ENCODE measurements at places on chromosomes 11 and 22.

- no peak for DNase-seq
These were observed 49.0 kb downstream of the RPUSD4 start for GRCh38 chr11:126162306-126163030.

- no peak for DNase-seq
These were observed 402.3 kb upstream of the NARS2 start for GRCh38 chr11:78977009-78977408.

DNA sequence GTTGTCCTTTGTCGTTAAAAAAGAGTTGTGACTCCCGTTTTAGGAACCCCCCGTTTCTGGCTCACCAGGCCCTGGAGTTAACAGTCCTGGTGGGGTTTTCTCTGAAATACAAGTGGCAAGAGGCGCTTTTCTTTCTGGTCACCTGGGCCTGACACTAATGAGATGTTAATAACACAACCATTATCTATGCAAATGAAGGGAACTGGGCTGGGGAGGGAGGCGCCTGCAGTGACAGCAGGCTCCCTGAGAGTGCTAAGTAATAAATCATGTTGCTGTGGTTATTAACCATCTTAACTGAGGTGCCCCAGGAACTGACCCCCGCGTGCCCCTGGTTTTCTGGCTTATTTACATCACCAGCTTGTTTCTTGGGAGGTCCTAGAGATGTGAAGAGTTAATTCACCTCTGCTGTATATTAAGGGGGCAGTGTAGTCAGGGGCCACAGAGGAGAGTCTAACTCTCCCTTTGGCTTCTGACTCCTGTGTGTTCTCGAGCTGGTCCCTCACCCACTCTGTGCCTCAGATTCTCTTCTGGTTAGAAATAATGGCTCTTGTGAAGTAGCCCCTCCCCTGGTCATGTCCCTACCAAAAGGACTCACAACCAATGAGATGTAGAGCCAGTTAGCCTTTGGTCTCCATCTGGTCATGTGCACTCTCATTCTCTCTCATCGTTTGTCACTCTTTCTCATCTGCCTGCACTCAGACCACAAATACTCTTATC is 276.6 kb upstream of the CADM1 start:
- no peak for DNase-seq

- DNase-seq, result no peak
These were observed 32.9 kb upstream of the TRIM29 start for GRCh38 chr11:120170741-120171261.

GRCh38 chr11:121476379-121477032 is 23.7 kb upstream of the SORL1-AS1 start:
- no peak for DNase-seq

- DNase-seq, result no peak
These were observed 3.4 kb downstream of the E2F8 start for GRCh38 chr11:19237381-19237780.

DNA sequence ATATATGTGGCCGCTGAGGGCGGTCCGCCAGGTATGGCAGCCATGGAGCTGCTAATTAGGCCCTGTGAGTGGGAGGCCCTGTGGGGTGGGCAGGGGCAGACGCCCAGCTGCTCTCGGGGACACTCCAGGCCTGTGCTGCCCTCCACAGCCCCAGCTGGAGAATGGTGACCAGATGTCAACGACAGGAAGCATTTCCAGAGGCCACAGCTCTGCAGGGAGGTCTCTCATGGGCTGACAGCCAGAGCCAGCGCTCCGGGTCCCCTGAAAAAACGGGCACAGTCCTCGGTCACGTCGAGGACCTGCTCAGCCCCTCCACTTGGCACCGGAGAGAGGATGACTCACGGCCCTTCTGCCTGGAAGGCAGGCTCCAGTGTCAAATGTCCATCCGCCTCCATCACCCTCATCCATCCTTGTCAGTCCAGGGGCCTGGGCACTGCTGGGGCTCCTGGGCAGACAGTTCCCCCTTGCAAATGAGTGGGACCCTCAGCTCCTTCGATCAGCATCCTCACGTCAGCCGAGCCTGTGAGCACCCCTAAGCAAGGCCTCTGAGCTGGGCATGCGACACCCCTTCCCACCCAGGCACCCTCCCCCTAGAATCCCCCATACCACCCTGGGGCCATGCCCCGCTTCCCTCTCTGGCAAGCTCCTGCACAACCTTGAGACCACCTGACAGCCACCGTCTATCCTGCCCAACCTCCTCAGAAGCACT is 1.9 kb downstream of the BID start:
- no peak for DNase-seq

GRCh38 chr11:75966537-75967287 is 151.7 kb downstream of the UVRAG start:
- DNase-seq, result no peak

DNA sequence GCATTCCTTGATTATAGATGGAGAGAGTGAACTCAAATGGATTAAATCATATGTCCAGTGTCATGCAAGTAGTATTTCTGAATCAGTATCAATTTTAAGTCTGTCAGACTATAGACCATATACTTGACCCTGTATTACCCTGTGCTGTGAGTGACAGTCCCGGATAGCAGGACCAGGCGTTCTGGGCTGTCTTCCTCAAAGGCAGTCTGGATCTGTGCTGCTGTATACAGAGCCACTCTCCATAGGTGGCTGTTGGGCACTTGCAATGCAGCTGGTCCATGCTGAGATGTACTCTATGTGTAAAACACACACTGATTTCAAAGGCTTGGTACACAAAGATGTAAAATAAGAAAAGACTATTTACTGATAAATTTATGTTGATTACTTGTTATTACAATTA is 294.3 kb downstream of the OPCML start:
- no peak for DNase-seq

DNA sequence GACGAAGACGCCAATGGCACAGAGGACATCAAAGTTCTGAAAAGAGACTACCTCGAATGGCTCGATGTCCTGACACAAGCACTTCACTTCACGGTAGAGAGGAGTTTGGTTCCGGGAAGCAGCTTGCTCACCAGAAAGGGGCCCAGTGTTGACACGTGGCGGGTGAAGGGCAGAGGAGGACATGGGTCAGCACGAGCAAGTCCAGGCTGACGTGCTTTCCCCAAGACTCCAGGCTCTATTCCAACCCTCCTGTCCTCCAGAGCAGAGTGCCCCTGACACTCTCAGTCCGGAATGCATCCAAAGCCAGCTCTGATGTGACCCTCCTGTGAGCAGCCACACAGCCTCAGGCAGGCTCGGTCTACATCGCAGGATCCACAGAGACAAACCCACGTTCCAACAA is 77.5 kb upstream of the BID start:
- DNase-seq, result no peak

DNA sequence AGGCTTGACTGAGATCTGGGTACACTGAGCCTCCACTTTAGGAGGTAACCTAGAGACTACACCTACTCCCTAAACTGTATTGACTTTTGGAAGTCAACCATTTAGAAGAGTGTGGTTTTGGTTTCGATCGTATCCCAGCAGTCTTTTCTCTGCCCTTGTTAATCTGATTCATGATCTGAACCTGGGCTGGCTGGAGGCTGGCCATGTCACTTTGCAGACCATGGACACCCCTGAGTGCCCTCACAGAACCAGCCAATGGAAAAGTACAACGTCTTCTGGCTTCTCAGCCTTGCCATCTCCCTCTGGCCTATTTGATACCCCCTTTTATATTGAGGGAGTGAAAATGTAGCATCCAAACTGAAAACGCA is 10.8 kb downstream of the EHF start:
- DNase-seq, result no peak

DNA sequence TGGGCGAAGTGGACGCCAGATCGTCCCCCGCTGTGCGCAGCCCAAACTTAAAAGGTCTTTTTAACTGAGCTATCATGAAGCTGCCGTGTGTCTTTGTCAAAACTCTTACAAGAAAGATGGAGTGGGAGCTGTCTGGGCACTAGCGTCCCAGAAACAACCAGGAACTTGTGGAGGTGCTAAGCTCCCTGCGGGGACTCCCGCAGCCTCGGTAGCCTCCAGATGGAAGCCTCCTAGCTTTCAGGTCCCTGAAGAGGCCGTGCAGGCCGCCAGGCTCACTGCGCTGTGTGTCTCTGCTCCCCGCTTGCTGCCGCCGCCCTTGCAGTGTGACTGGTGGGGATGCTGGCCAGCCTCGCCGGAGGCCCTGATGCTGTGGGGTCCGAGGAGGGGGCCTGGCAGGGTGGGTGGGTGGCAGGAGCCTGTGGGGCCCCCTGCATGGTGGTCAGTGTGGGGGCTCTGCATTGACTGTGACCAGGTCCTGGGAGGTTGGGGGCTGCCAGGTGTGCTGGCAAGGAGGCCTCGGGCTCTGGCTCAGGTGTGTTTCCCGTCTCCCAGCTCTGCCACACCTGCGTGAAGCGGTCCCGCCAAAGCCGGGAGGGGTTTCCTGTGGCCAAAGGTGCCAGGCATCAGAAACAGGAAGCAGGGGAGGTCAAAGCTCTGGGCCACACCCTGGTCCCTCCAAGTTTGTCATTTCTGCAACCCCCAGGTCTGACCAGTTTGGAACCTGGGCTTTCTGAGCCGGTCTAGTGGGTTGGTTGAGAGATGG is 1.2 kb downstream of the TRABD start:
- no peak for DNase-seq

- no peak for DNase-seq
These were observed 13.1 kb downstream of the ZBED5 start for GRCh38 chr11:10844796-10845195.

DNA sequence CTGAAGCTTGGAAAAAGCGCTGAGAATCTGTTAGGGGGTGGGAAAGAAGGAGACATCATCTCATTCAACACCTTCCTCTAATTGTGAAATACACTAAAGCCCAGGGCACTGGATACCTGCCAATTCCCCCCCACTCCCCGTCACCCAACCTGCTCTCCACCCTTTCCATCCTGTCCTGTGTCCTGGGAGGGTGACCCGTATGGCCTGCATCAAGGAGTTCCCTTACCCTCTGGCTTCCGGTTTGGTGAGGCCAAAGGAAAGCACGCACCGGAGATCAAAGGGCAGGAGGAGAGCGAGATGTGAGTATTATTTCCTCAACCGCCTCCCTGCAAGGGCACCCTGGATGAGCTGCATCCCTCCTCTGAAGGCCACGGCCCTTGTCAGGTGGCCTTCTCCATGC is 65.0 kb upstream of the PTPRJ start:
- DNase-seq, result no peak

DNA sequence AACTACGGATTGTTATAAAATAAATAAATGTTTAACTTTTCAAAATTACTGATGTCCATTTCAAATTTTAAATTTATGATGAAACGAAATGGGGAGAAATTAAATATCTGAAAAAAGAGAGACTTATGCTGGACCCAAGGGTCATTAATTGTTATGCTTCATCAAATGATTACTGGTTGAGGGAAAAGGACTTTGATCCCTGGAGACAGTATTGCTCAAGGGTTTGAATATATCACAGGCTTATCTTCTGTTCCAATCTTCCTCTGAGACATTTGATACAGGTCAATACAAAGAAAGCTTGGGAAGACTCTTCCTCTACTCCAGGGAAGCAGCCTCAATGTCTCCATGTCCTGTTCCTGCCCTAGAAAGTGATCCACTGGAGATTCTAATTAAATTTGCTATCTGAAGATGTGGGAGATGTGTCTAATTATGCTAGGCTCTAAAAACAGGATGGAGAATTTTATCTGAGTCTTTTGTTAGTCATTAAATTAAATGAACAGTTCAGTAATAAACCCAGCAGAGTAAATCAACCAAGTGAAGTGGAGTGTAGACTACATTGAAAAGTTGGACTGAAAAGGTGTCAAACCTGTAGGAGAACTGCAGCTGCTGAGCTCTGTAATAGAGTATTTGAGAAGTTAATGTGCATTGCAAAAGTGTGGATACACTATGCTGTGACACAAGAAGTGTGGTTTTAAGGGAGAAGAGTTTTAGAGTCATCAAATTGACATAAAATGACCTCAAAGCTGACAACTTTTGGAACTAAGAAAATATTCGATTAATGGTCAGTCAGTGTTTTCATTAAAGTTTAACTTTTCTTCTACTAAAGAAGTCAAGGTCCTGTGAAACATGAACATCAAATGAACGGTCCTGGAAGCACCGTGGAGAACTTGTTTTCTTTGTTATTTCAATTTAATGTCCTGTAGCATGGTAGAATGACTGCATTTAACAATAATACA is 623.7 kb upstream of the CCDC90B start:
- DNase-seq, result peak; percentile 34

- peak; percentile 56 for DNase-seq
These were observed 212.7 kb upstream of the CADM1 start for GRCh38 chr11:115716601-115717529.

GRCh38 chr11:7677796-7678201 is 4.5 kb upstream of the CYB5R2 start:
- no peak for DNase-seq

- no peak for DNase-seq
These were observed 19.4 kb upstream of the TMPRSS4 start for GRCh38 chr11:118057251-118058145.

GRCh38 chr11:116939499-116939898 is 102.1 kb upstream of the APOA1 start:
- no peak for DNase-seq

- DNase-seq, result no peak
These were observed 31.3 kb downstream of the NEFH start for GRCh38 chr22:29511126-29511862.

- no peak for DNase-seq
These were observed 85.0 kb upstream of the SC5D start for GRCh38 chr11:121207485-121208115.

GRCh38 chr22:32482708-32483107 is 8.1 kb downstream of the FBXO7 start:
- DNase-seq, result no peak

DNA sequence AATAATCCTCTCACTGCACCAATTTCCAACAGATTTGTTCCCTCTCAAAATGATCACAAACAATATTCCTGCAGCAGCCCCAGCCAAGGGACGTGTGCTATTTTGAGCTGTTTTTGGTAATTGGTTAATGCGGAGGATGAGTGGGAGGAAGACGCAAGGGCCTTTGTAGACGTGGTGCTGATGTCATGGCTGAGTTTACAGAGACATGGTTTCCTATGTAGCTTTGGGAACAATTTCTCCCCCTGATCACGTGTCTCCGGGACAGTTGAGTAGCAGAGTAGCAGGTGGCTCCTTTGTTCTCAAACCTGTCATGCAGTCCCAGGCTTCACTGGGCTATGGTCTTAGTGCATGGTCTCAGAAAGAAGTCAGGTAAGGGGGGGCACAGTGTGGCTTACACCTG is 183.2 kb upstream of the NECTIN1 start:
- peak; percentile 30 for DNase-seq

DNA sequence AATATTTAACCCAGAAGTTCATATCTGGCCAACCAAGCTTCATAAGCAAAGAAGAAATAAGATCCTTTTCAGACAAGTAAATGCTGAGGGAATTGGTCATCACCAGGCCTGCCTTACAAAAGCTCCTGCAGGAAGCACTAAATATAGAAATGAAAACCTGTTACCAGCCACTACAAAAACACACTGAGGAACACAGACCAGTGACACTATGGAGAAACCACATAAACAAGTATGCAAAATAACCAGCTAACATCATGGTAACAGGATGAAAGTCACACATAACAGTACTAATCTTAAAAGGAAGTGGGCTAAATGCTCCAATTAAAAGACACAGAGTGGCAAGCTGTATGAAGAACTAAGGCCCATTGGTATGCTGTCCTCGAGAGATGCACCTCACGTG is 311.4 kb downstream of the DYNC2H1 start:
- no peak for DNase-seq
